Tongue (tissue), 3 donors: ENCODE measurements at places on chromosomes 1 and 21. TPM values are rescaled to one million over a fixed set of nuclear protein-coding genes. Genes with fewer than 3 reads are reported as not detected.

The NR5A2 gene
- total RNA-seq = 8.3 TPM

The SERPINC1 gene
- total RNA-seq = not detected

The S100A7 gene
- total RNA-seq = 2.6 TPM

The CRYBG2 gene
- 13.7 TPM for total RNA-seq
